ENCODE measurements at places on chromosomes 4 and X.
A peak's percentile ranks its signal among the peaks of the same experiment; 100 is the strongest.

DNA sequence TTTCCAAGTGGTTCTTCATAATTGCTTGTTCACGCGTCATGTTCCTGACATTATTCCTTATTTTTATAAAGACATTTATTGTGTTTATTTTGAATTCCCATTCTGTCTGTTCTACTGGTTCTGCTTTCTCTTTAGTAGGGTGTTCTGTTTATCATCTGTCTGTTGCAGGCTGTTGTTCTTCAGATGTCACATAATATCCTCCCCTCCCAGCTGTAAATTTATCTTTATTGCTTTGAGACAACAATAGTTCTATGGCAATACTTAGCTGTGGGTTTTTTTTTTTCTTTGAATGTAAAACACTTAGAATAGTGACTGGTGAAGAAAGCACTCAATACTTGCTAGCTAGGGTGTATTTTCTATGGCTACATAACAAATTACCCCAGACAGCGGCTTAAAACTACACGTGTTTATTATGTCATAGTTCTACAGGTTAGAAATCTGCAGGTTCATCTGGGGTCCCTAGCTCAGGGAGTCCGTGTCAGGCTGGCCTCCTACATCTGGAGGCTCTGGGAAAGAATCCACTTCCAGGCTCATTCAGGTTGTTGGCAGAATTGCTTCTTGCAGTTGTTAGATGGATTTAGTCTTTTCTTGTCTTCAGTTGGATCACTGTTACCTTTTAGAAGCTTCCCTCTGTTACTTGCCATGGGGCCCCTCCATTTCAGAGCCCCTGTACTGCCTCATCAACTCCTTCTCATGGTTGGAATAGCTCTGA is 63.4 kb upstream of the ENPEP start:
- DNase-seq, result no peak

- DNase-seq, result no peak
Observed at GRCh38 chrX:106467943-106468342, 143.8 kb upstream of the RADX start.

GRCh38 chr4:173508386-173509035 is 21.5 kb downstream of the HAND2 start:
- DNase-seq, result peak; percentile 67

GRCh38 chr4:109067508-109068235 is 234.8 kb downstream of the COL25A1 start:
- no peak for DNase-seq

GRCh38 chr4:116082808-116083366 is 969.5 kb upstream of the NDST4 start:
- no peak for DNase-seq

GRCh38 chrX:88397551-88397950 is 349.5 kb upstream of the CPXCR1 start:
- DNase-seq, result no peak

DNA sequence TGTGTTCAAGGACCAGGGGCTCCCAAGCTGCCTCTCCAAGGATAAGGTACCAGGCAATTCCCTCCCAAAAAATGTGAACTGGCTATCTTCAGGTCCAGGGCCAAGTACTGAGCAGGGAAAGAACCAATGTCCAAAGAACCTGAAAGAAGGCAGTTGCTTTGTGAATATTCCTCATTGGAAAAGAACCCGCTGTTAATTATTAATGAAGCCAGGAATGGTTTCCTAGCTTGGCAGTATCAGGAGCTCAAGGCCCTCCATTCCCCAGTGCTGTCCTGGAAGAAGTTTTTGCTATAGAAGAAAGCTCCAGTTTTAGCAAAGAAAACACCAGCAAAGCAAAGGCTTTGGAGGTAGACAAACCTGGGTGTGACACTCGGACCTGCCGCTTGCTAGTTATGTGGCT is 130.0 kb upstream of the MBNL3 start:
- DNase-seq, result no peak

- DNase-seq, result no peak
Observed at GRCh38 chr4:154376486-154376885, 115.1 kb downstream of the DCHS2 start.

DNA sequence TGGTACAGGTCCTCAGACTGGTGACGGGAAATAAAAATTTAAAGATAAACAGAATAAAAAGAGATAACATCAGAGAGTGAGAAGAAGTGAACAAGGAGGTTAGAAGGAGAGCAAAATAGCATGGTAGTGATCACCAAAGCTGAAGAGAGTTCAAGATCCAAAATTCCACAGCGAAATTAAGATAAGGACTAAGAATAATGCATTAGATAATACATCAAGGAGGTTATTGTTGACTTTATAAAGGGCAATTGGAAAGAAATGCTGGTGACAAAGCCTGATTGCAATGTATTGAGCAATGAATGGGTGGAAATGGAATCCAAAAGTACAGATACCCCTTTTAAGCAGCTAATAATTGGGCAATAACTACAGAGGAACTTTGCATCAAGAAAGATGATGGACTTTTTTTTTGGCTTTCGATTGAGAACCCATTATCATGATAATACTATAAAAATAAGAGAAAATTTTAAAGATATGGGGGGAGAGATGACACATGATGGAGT is 101.6 kb upstream of the MAP9 start:
- DNase-seq, result no peak

GRCh38 chr4:1988327-1988724 is 20.4 kb downstream of the NELFA start:
- no peak for DNase-seq

DNA sequence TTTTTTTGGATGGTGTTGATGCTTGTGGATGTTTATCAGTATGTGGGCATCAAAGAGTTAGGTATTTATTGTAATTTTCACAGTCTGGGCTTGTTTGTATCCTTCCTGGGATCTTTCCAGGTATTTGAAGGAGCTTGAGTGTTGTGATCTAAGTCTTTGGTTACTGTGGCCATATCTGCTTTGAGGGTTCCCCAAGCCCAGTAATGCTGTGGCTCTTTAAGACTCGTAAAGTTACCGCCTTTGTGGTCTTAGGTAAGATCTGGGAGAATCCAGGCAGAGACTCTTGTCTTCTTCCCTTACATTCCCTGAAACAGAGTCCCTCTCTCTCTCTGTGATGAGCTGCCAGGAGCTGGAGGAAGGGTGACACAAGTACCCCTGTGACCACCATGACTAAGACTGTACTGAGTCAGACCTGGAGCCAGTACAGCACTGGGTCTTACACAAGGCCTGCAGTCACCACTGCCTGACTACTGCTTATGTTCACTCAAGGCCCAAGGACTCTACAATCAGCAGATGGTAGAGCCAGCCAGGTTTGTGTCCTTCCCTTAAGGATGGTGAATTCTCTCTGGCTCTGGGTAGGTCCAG is 62.2 kb downstream of the FMR1NB start:
- DNase-seq, result no peak

DNA sequence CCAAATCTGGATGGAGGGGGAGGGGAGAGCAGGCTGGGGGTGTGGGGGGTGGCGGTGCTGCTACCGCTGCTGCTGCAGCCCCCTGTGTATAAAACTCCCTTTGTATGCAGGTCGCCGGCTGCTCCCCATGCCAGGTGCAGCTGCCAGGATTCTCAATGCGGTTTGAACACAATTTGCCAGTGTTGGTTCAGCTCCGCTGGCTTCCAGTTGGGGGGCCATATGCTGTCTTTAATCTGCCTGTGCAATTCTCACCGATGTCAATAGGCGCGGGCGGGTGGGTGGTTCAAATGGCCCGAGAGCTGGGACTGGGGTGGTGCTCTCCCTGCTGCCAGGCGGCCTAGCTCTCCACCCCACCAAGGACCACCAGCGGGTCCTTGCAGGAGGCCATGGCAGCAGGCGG is 257.6 kb downstream of the BCOR start:
- no peak for DNase-seq

DNA sequence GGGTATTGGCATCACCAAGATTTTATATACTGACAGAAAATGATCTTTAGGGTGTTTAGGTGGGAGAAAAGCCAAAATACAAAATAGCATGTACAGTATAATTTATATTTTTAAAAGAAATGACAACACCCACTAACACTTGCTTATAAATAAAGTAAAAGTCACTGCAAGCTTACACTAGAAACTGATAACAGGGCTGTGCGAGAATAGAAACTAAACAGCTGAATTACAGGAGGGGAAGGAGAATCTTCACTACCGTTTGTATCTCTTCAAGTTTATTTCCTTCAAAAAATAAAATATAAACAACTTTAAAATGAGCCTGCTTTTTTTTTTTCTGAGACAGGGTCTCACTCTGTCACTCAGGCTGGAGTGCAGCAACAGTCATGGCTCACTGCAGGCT is 22.8 kb downstream of the GRSF1 start:
- DNase-seq, result no peak

GRCh38 chrX:80181079-80181478 is 166.5 kb downstream of the TBX22 start:
- DNase-seq, result no peak

DNA sequence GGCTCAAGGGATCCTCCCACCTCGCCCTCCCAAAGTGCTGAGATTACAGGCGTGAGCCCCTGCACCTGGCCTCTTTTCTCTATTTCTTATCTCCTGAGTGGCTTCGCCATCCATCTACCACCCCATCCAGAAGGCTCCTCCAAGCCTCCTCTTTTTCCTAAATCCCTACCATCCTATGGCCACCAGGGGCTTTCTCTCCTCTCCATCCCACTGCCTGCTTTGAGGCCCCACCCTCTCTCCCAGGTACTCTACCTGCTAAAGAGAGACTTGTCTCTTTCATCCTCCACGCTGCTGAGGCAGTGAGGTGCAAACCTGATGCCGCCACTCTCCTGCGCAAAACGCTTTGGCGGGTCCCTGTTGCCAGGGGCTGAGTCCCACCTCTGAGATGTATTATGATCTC is 7.0 kb downstream of the RS1 start:
- no peak for DNase-seq

DNA sequence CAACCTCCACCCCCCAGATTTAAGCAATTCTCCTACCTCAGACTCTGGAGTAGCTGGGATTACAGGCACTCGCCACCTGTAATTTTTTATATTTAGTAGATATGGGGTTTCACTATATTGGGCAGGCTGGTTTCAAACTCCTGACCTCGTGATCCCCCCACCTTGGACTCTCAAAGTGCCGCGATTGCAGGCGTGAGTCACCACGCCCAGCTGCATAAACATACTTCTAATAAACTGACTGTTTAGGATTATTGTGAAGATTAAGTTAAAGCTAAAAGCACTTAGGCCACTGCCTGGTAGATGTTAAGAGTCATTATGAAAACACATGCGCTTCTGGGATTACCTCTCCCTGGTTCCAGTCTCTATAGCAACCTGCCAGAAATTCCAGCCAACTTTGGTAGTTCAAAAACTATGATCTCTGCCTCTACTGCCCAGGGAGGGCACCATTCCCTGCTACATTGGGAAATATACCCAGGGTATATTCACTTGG is 30.2 kb upstream of the GRIA3 start:
- no peak for DNase-seq

DNA sequence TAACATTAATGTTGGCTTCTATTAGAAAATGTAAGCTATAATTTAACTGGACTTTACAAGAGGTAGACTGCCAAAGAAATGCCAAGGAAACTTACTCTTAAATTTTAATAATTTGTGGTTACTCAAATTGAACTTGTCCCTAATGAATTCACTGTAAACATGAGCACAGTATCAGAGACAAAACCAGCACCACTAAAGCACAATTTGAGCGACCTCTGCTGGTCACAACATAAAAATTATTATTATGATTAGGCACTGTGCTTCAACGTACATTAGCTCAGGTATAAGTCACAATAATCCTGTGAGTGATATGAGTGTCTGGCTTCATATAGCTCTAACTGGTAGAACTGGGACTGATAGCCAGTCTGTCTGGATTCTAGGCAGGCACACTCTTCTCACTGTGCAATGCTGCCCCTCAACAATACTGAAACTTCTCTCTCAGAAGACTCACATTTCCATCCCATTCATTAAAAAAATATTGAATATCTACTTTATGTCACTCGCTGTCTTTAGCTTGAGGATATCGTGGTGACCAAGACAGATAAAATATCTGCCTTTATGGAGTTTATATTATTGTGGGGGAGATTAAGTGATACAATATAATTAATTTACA is 8.0 kb downstream of the NUDT6 start:
- DNase-seq, result no peak

GRCh38 chrX:140342410-140342809 is 162.5 kb downstream of the SOX3 start:
- DNase-seq, result no peak

- DNase-seq, result no peak
Observed at GRCh38 chr4:185265942-185266341, 56.5 kb downstream of the SNX25 start.

DNA sequence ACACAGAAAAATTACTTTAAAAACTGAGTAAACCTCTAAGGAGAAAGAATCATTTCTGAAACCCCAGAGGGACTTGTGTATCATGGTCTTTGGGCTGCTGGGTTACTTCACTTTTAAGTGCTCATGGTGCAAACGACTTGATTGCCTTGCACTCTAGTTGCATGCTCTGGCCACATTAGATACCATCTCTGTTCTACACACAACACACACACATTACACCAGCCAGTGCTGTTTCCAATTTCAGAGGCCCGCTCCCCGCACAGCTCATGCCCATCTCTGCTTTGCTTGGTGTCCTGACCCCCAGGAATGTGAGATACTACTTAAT is 2.1 kb downstream of the PPP3CA start:
- no peak for DNase-seq

GRCh38 chr4:24527371-24527770 is 57.0 kb downstream of the DHX15 start:
- DNase-seq, result no peak

GRCh38 chr4:177051473-177052060 is 258.1 kb upstream of the NEIL3 start:
- DNase-seq, result no peak

DNA sequence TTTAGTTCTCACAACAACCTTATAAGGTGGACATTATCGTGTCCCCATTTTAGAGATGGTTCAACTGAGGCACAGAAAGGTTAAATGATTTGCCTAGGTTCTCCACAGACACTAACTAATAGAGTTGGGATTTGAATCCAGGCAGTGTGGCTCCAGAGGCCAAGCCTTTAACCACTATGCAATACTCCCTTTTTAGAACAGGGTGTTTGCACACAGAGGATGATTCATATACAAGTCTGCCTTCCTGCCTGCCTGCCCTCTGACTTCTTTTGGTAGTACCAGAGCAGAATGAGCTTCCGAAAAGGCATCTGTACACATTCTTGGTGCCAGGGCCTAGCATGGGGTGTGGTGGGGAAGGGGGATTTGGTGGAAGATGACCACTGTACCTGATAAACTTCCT is 150.8 kb upstream of the ARHGEF9 start:
- no peak for DNase-seq

DNA sequence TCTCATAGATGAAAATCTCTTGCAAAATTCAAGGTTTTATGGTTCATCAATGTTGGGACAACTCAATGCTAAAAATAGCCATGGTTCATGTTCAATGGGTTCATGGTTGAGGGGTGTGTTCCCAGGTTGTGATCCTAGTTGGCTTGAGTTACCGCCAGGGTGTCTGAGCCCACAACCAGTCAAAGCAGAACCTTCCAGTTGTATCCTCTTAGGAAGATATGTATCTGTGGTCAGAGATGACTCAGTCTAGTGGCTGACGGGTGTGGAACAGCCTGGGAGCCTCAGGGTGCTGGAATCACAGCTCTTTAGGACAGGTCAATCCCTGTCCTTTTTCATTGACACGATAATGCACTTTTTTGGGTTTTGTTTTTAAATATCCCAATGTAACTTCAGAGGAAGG is 192.3 kb upstream of the NR3C2 start:
- DNase-seq, result no peak
